ENCODE measurements at places on chromosomes 4 and X. TPM values are rescaled to one million over a fixed set of nuclear protein-coding genes. Genes with fewer than 3 reads are reported as not detected.

Gene VCX2
- not detected for total RNA-seq

Gene ENPP6
- not detected for total RNA-seq

Gene TSPAN7
- total RNA-seq = not detected

Gene NUDT11
- total RNA-seq = 10.7 TPM

Gene TRIM60
- total RNA-seq = not detected

Gene EMD
- 19.0 TPM for total RNA-seq

Gene FRG2
- total RNA-seq = not detected

All from smooth muscle cell of the umbilical artery (primary cell).